ENCODE measurements at places on chromosomes 12 and 14.

- DNase-seq: no peak
These were observed 287.5 kb downstream of the FOXN3 start for GRCh38 chr14:89129570-89129969.

DNA sequence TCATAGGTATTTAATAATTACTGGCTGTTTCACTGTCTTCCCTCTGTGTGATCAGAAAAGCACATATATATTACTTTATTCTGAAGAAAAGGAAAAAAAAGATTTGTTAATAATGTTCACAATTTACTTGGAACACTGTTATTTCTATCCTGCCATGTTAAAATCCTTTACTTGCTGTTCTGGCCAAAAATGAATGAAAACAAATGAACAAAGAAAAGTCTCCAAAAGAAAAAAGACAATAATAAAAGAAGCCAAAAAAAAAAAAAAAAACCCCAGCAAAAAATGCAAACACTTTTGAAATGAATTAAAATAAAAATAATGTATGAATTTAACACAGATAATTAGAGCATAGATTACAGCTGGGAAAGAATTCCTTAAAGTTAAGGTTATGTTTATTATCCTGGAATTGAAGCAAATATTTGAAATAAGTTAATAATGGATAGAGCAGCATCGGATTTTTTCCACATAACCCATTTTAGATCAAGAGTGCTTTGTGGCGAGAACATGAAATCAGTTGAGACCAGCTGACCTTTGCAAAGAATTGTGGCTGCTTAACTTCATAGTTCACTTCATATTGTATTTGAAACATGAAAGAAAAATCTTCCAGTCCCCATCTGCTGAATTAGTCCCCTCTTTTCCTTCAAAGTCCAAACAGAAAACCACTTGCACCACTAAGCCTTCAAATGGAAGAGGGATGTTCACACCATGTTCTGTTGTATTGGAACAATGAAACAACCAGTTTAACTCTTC lies 444.8 kb downstream of the ADAMTS20 start:
- DNase-seq: no peak

GRCh38 chr14:68384881-68385280 lies 408.0 kb downstream of the ZFP36L1 start:
- DNase-seq: no peak

DNA sequence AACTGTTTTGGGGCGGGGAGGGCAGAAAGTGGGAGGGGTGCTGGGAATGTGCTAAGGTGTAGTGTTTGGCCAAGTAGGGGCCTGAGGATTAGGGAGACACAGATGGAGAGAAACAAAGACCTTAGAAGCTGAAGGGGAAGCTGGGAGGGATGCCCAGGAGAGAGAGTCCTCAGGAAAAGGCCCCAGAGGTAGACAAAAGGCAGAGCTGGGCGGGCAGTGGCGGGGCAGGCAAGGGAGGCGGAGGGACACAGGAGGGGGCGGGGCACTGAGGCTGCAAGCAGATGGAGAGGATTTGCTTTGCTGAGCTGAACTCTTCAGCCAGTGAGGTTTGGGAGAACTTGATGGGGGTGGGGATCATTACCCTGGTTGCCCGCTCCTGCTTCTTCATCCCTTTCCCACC lies 2.8 kb downstream of the PTMS start:
- DNase-seq: peak; percentile 53
